SK-N-SH (cell line): ENCODE measurements at places on chromosomes 7 and 10. TPM values are rescaled to one million over a fixed set of nuclear protein-coding genes. Genes with fewer than 3 reads are reported as not detected.

GRCh38 chr10:104240078-104240477 is 7.9 kb upstream of the CFAP43 start:
- DNase-seq = no peak

NXPH1 gene
- not detected in 2 replicates for polyA plus RNA-seq

LEP gene
- polyA plus RNA-seq = not detected in 2 replicates

GRCh38 chr10:25061711-25062449 is 45.5 kb downstream of the THNSL1 start:
- DNase-seq = no peak

TMEM106B gene
- polyA plus RNA-seq = 20.4 and 27.3 TPM in 2 replicates
